ENCODE measurements at places on chromosomes 12 and 14.

- no peak for DNase-seq
Observed at GRCh38 chr14:97407701-97408407, 610.7 kb downstream of the VRK1 start.

DNA sequence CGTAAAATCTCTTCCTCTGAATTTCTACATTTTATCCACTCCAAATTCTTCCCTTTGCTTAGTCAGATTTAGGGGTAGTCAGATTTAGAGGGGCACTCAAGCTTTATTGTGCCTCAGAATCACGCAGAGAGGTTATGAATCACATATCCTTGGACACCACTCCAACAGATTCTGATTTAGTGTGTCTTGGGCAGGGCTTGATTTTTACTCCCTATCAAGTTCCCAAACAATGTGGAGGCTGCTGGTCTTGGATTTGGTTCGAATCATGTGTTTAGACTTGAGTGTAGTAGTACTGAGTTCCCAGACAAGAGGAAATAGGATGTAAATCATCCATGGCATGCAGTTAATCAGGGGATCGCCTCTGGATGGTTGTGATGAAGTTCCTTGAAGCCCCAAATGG lies 298.1 kb upstream of the CLEC14A start:
- no peak for DNase-seq

- no peak for DNase-seq
Observed at GRCh38 chr14:72688990-72689671, 204.8 kb downstream of the DPF3 start.

DNA sequence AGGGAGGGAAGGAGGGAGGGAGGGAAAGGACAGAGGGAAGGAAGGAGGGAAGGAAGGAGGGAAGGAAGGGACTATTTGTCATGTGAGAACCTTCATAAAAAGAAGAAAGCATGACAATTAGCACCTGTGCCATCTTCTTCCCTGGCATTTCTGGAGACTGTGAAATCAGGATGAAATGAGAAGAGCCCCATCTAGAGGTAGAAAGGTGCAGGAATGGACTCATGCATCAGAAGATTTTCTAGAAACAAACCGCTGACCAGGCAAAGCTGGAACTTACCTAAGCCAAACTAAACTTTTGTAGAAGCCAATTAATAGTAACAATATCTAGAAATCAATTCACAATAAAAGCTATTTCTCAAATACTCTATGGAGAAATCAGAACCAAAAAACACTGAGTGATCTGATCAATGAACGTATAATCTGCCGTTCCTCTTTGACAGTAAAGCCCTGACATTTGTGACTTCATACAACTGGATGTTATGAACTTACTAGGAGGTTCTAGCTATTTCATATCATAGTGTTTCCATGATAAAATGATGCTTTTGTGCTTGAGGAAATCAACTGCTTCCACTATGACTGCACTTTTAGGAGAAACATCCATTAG lies 24.4 kb upstream of the CRACR2A start:
- DNase-seq: no peak

DNA sequence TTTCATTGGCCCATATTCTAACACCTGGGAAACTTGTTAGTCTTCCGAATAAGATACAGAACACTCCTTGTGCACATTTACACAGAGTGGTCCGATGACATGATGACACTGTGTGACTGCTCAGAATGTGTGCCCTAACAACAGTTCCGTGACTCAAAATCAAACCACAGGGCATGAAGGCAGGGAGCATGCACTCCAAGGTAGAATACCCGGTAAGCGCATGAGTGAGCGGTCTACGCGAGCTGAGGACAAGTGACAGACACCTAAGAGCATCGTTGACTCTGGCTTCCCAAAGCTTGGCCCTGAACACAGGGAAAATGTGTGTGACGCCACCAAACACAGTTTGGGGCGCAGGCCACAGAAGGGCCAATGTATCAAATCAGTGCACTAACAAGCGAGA lies 18.6 kb downstream of the CLIP1 start:
- DNase-seq: no peak

DNA sequence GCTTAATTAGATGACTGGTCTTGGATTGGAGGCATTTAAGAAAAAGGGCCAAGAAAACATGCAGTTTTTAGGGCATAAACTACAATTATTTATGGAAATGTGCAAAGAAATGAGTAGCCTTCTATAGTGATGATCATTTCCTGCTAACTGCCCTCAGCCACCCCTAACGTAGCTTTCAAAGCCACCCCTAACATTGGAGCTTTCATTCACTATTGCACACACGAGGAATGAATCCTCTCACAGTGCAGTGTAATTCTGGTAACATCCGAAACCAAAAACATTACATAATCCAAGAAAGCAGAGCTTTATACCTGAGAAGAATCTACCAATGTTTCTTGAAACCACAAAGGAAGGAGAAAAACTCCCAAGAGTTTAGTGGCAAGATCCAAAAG lies 1003.6 kb downstream of the TMEM121 start:
- DNase-seq: no peak

DNA sequence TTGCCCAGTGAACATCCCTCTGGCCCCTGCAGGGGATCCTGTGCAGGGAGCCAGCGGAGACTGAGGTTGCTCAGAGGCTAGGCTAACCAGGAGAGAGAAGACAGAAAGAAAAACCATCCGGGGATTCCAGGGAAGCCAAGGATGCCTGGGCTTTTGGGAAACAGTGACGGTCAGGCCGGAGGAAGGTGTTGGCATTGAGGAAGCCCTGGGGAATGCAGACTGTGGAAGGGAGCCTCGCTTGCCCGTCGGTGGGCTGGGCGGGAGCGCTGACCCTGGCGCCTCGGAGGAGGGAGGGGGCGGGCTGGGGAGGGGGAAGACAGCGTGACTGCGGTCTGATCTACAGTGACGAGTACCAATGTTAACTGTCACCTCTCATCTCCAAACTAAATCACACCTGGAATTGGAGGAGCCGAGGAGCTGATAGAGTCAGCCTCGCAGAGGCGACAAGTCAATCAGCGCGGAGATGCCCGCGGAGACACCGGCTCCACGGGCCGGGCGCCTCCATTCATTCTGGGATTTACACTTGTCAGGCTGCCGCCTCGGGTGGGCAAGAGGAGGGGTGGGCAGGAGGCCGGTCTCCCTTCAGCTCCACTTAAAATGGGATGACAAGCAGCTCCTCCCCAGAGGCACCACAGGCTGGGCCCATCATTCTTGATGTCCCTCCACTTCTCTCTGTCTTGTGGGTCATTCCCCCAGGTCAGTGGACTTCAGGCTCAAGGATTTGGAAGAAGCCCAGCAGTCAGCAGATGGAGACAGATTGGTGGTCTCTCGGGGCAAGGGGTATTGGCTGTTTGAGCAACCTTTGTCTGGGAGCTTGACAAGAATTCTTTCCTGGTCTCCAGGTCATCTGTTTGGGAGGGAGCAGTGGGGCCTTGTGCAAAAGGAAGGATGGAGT lies 20.4 kb upstream of the GPATCH2L start:
- DNase-seq: no peak

DNA sequence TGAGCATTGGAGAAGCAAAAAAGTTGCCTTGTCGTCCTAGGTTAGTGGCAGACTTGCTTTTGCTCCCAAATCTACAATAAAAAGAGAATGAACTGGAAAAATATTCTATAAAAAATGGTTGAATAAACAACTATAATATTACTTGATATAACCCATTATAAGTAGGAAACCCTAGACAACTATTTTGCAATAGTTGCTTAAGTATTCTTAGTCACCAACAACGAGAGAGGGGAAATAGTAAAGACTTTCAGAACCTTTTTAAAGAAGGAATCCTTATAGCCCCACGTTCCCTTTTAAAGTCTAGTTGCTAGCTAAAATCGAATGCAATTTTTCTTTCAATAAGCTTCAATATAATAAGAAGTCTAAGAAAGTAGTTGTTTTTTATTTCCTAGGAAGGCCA lies 17.5 kb downstream of the AQP6 start:
- no peak for DNase-seq

- no peak for DNase-seq
Observed at GRCh38 chr14:36505181-36505815, 14.7 kb downstream of the NKX2-1 start.

DNA sequence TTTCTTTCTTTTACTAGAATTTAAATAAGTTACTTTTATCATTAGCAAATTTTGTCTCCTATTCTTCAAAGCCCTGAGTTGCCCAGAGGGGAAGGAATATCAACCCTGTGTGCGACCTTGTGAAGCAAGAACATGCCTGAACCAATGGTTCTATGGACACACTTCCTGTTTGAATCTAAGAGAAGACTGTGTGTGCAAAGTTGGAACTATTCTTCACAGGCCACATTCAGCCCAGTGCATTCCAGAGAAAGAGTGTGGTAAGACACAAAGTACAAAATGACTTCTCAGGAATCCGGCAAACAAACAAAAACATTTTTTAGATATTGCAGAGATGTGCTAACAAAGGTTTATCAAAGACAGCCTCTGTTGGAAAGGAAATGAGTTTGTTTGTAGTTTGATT lies 90.8 kb upstream of the PTPRQ start:
- DNase-seq: no peak

GRCh38 chr14:38098074-38098836 lies 109.4 kb upstream of the SSTR1 start:
- no peak for DNase-seq

DNA sequence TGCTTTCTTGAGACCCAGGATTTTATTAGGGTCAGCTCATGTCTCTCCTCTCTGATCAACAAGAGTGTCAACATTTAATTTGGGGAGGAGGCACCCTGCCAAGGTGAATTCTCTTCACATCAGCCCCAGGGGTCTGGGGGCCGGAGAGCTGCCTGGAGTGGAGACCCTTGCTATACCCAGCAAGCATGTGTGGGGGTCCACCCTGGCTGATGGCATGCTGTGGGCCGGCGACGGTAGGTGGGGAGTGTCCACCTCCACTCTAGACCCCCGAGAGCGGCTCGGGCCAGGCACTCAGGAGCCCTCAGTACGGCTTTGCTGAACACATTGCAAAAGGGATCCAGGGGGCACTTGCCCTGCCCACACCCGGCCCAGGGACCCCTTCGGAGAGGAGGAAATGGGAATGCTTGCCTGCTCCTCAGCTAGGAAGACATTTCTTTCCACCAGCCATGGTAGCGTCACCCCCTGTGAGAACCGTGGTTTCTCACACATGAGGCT lies 10.4 kb downstream of the MEG3 start:
- DNase-seq: no peak

DNA sequence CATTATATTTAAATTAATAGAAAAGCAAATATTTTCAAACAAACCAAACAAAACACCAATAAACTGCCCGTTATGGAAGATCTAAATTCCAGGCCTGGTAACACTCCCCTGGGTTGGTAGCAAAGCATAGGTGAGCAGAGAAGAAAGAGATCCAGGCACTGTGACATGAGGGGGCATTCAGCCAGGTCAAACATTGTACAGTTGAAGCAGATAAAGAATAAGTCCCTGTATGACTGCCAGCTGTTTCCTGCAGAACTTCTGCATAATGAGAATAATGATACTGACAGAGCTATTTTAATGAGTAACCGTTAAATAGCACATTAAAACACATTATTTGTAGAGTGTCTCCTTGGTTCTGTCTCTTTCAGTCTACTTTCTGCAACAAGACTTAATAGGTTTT lies 35.4 kb downstream of the SLC38A1 start:
- no peak for DNase-seq

- DNase-seq: peak; percentile 75
Observed at GRCh38 chr14:95432144-95433093, 84.0 kb downstream of the SYNE3 start.

DNA sequence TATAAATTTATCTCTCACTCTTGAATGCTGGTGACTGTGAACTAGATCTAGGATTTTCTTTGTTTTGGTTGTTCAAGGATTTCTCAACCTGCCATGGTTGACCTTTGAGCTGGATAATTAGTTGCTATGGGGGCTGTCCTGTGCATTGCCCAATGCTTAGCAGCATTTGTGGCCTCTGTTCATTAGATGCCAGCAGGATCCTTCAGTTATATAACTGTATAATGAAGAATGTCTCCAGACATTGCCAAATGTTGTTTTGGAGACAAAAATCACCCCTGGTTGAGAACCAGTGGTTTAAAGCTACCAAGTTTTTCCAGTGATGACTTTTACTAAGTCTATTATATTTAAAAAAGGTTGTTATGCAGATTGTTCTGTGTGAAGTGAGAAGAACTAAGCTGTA lies 147.9 kb upstream of the STXBP6 start:
- DNase-seq: no peak

DNA sequence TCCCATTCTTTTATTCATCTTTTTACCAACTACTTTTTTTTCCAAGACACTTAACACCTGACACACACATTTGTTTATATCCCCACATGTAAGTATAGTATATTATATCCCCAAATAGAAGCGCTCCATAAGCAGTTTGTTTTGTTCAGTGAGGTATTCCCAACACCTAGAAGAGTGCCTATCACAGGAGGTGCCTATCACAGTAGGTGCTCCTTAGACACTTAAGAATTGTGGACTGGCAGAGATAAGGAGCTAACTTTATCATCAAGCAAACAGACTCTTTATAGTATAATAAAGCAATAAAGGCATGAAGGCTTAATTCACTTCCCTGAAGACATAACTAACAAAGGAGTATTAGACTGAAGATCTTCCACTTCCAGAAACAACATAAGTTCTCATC lies 29.1 kb downstream of the OSBPL8 start:
- DNase-seq: no peak

Measured in testis (tissue), 5 donors.